ENCODE measurements at places on chromosomes 2 and 18. TPM values are rescaled to one million over a fixed set of nuclear protein-coding genes. Genes with fewer than 3 reads are reported as not detected.
A peak's percentile ranks its signal among the peaks of the same experiment; 100 is the strongest.

PMAIP1 gene
- polyA plus RNA-seq = 50.3 TPM

GRCh38 chr2:78992807-78993517 is 32.5 kb upstream of the REG3G start:
- no peak for DNase-seq

GALNT3 gene
- polyA plus RNA-seq = 1.3 TPM

GRCh38 chr2:8059794-8060193 is 622.1 kb upstream of the ID2 start:
- no peak for DNase-seq

DNA sequence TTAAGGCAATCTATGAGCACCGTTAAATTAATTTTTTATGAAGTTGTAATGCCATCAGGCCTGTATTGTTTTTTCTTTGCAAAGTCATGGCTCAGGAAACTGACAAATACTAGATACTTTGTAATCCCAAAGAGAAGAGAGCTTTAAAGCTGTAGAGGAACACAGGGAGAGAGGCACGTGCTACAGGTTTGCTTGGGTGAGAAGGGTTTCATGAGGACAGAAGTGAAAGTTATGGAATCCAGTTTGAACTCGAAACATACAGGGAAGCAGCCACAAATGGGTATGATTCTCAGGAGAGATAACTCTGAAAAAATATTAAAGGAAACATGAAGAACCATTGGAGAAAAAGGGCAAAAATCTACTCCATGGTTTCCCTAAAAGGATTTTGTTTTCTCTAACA is 49.8 kb downstream of the CYB5A start:
- no peak for DNase-seq

NEU2 gene
- polyA plus RNA-seq = not detected

DNA sequence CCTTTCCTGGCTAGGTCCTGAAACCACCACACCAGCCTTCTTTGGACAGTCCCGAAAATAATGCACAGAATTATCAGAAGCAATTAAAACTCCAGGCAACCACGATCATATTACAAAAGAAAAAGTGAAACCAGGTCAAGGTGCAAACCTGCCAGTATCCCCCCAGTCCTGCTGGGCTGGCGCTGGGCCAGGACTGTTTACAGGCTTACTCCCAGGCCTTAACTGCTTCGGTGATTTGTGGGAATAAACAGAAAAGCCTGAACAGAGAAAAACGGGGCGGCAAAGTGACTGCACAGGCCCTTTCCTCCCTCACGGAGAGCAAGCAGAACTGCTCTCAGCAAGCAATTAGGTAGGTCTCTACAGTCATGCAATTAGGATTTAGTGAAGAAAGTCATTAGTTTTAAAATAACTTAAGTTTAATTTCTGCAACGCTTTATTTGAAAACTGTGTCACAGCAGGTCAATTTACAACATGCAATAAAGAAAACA is 1.3 kb downstream of the HDAC4 start:
- DNase-seq = no peak

DNA sequence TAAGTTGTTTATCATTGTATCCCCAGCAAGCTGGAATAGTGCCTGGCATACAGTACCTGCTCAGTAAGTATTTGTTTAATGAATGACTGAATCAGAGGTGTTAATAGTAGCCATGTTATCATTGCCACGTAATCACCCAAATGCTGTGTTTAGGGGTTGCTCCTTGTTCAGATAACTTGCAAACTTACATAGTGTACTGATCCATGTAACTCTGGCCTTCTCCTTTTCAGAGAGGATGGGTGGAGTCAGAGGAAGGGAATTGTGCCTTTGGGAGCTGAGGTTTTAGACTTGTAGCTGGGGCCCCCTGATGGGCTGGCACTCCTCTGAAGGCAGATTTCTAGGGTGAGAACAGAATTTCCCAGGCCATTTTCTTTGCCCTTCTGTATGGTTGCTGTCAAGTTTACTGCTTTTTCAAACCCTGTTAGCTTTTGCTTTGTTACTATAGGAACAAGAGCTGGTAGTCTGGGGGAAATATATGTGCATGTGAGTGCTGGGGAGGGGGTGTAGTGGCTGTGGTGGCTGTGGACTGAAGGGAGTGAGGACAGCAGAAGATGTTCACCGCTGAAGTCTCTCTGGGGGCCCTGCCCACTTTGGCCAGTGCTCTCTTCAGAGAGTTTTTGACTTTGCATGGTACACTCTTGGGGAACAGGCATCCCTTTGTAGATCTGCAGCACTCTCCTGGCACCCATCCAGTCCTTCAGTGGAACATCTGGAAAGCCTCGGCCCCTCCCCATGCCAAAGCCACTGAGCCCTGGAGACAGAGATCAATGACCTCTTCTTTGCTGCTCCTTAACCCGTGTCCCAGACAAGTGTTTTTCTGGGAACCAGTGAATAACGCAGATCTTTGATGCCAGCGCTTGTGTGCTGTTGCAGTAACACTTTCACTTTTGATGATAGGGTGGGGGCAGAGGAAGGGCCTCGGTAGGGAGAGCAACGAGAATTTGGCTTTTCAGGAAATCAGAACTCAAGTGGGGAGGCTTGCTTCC is 209.0 kb downstream of the PRKCE start:
- peak; percentile 56 for DNase-seq

- no peak for DNase-seq
Measured at GRCh38 chr2:200596774-200597570, 11.2 kb downstream of the AOX1 start.

DNA sequence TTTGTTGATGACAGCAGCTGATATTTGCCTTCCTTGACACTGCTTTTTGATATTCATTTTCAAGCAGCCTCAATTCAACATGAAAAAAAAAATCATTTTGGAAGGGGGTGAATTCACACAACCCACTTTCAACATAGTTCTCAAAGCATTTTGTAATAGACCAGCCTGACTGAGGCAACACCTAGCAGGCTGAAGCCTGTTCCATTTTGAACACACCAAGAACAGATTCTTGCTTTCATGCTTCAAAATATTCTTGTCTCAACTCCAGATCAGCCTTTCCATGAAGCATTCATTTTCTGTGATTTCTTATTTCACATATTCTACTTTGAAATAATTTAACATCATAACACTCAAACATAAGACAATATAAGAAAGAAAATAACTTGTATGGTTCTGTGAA is 812.6 kb upstream of the POU3F3 start:
- DNase-seq = no peak

- DNase-seq = no peak
Measured at GRCh38 chr2:28618221-28619141, 122.6 kb downstream of the PLB1 start.

MAP3K19 gene
- not detected for polyA plus RNA-seq

IL1RN gene
- polyA plus RNA-seq = 1.9 TPM

GRCh38 chr2:200810998-200811332 is 745 bp upstream of the BZW1 start:
- no peak for DNase-seq

CD8B gene
- 0.28 TPM for polyA plus RNA-seq

CREG2 gene
- 6.7 TPM for polyA plus RNA-seq

DNA sequence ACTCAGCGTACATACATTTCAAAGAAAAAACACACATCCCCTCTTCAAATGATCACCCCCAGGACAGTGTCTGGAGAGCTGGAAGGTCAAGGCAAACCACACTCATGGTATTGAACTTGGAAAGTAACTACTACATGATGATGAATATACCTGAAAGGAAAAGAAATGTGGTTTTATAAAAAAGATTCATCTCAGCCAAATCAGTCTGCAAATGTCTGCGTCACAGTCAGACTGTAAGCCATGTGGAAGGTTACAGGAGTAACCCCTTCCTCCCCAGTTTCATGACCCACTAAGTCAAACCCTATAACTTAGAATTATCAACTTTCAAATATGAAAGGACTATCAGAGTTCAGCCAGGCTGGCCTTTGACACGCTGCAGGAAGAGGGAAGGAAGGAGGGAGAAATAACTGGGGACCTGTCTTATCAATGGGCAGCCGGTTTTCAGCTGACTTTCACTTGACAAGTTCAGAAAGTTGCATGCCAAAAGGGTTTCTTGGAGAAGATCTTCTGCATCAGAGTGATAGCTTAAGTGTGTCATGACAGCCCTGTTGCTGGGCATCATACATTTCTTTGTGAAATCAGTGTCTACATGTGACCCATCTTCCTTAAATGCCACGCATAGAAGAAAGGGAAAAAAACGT is 7.0 kb upstream of the BMP10 start:
- DNase-seq = no peak

TACR1 gene
- 0.21 TPM for polyA plus RNA-seq

SCYGR4 gene
- not detected for polyA plus RNA-seq

DNA sequence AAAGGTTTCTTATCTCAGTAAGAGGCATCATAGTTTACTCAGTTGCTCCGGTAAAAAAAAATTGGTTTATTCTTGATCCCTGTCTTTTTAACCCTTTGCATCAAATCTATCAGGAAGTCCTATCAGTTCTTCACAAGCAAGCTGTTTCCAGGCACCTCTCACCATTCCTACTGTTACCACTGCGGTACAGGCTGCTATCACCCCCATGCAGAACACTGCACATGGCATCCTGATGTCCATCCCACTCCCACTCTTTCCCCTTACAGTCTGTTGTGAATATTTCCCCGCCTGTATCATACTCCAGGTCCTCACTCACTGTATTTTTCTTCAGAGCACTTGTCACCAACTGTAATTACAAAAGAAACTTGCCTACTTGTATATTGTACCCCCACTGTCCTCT is 5.3 kb upstream of the CNRIP1 start:
- no peak for DNase-seq

DNA sequence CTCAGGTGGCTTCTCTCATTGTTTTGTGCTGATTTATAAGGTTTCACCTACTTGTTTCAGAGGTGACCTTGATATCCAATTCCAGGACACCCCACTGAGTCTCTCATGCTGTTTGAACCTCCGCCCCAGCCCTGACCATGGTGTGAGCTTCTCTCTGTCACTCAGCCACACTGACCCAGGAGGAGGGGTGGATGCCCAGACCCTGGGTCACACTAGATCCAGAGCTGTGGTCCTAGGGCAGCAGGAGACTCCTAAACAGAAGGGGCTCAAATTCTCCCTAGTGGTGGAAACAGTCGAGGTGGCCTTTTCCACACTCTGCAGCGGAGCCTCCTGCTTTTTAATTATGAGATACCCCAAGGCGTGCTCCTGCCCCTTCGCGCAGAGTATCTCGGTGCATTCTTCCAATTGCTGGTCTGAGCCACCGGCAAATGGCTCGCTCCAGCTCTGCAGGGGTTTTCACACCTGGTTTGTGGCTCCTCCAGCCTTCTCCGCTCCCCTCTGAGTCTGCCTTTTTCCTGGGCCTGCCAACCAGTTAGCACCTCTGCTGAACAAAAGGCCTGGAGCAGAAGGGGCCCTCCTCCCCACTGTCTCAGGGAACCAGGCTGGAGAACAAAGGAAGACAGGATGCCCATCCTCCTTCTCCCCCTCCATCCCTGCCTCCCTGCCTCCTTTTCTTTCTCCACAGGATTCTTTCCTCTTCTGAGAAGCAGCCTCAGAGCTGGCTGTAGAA is 147.3 kb upstream of the SPRED2 start:
- no peak for DNase-seq

- DNase-seq = no peak
Measured at GRCh38 chr2:227629435-227629834, 12.1 kb downstream of the SCYGR4 start.

DNA sequence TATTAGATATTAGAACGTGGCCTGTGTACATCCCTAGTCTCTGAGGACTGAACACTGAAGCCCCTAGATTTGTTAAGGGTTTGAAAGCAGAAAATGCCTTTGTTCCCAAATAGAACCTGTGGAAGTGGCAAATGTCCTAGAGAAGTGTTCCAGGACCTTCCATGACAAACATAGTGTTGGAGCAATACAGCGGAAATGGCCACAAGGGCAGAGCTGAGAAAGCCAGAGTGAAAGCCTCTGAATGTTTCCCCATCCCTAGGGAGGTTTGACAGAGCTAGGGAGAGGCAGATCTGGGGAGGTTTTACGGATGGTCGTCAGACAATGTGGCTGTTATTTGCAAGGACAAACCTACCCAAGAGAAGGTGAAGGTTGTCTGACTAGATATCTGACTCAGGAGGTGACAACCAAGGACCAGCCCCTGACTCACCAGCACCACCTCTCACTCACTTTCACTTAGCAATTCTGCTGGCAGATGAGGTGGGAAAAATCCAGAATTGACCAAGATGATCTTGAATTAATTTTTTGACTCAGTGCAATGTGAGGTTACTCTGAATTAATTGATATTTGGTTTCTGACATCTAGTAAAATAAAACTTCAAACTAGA is 24.1 kb downstream of the RBM43 start:
- no peak for DNase-seq

FRZB gene
- 40.4 TPM for polyA plus RNA-seq

- DNase-seq = peak; percentile 27
Measured at GRCh38 chr18:26403491-26403890, 144.9 kb downstream of the KCTD1 start.

GRCh38 chr2:67828066-67828465 is 234.7 kb downstream of the C1D start:
- no peak for DNase-seq

GAL3ST2 gene
- polyA plus RNA-seq = not detected

DNA sequence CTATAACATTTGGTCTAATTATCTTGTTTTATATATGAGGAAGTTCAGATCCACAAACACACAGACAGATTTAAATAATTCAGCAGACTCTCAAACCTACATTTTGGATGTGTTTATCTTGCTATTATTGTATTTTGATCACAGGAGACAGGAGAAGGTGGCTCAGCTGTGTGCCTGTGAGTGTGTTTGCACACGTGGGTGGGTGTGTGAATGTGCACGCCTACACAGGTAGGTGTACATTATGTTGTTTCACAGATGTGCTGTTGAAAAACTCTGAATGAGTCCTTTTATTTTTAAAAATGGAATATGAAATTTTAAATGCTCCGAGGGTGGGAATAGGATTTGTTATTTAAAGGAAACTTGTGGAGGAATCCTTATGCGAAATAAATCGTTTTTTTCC is 183.4 kb downstream of the PRKCE start:
- DNase-seq = no peak

DNA sequence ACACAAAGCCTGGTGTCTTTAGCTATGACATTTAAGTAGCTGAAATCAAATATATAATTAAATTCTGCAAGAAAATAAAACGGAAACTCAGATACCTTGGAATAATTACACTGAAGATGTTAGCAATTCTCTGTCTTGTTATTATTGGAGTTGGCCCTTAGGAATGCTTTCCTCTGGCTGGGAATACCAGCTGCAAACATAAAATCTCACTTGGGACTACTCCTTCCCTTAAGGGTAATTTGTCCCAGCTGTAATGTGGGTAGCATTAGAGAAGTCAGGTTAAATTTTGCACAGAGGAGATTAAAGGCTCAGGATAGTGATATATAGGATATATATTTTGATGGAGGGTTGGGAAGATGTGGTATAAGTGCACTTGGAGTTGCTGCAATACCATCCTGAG is 37.3 kb upstream of the GRP start:
- no peak for DNase-seq

FOXI3 gene
- polyA plus RNA-seq = 0.09 TPM

DNA sequence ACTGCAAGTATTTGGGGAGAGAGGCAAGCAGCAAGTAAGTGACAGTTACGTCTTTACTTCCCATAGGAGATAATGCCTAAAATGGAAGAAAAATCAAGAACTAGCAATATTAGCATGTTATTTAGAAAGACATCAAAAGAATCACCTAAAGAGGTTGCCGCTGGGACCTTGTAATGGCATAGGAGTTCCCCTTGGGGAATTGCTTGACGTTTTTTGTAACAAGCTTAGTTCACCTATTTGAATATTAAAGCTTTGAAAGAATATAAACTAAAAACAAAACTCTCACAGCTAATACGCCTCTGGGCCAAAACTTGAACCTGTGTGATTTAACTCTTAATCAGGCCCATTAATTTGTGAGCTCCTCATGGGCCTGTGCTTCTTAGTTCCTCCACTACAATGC is 89.0 kb downstream of the AAK1 start:
- no peak for DNase-seq
